ENCODE measurements at places on chromosomes 5 and 9.

DNA sequence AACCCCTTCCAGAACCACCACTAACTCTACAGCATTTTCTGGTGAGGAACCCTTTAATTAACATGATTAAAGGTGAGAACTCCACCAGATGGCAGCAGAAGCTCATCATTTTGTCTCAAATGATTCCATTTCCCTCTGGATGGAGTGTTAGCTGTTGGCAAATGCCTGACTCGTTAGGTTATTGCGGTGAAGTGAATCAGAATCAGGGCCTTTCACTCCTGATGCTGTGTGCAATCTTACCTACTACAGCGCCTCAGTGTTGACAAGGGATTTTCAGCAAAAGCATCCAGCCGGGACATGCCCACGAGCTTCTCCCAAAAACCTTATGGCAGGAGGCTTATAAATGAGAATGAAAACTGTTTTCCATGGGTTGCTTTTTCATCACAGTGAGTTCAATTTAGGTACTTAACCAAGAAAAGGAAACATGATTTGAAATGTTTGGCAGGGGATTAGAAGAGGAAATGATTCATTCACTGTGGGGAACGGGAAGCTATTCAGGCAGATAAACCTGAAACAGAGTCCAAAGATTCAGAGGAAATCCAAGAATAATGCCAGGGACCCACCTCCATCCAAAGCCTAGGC lies 48.0 kb upstream of the CAST start:
- peak; percentile 56 for DNase-seq

DNA sequence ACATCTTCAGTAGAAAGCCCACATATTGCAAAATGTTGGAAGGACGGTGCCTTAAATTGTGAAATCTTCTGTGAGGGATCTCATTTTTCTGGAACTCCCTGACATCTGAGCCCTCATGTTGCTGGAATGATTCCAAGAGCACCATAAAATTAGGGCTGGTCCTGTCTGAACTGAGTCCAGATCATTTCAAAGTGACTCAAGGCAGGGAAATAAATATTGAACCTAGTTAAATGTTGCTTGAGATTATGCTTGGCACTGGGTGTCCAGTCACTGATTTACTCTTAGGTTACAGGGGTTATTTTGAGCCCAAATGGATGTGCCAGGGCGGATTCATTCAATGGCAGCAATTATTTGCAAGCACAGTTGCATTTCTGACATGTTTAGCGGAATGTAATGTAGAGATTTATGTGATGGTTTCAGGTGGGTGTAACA lies 437.0 kb downstream of the PIK3R1 start:
- no peak for DNase-seq

- DNase-seq: no peak
Measured at GRCh38 chr9:135502873-135503321, 2.4 kb downstream of the MRPS2 start.

DNA sequence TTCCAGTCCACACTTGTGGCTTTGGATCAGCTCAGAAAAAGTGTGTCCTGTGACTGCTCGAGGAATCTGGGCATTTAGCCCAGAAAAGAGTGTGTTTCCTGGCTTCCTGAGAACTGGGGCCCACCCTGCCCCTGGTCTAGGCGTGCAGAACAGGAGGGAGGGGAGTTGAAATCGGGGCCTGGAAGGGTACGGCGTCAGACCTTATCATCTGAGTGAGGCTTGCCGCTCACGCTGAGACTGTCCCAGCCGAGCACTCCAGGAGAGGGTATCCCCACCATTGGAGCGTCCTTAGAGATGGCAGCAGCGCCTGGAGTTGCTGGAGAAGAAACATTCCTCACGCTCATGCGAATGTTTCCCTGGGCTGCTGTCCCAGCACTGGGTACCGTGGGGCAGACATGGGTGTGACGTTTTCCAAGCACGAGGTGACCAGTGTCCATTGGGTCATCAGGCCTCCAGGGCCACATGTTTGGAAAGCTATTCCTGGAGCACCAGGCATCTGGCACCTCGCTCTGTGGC lies 22.5 kb downstream of the NEK6 start:
- no peak for DNase-seq

GRCh38 chr5:92163906-92164305 lies 780.8 kb upstream of the ARRDC3 start:
- DNase-seq: no peak

- no peak for DNase-seq
Measured at GRCh38 chr9:134304690-134305089, 21.6 kb upstream of the RXRA start.

- peak; percentile 12 for DNase-seq
Measured at GRCh38 chr5:72328172-72328571, 8.0 kb downstream of the PTCD2 start.
